ENCODE measurements at places on chromosomes 11 and 22.

DNA sequence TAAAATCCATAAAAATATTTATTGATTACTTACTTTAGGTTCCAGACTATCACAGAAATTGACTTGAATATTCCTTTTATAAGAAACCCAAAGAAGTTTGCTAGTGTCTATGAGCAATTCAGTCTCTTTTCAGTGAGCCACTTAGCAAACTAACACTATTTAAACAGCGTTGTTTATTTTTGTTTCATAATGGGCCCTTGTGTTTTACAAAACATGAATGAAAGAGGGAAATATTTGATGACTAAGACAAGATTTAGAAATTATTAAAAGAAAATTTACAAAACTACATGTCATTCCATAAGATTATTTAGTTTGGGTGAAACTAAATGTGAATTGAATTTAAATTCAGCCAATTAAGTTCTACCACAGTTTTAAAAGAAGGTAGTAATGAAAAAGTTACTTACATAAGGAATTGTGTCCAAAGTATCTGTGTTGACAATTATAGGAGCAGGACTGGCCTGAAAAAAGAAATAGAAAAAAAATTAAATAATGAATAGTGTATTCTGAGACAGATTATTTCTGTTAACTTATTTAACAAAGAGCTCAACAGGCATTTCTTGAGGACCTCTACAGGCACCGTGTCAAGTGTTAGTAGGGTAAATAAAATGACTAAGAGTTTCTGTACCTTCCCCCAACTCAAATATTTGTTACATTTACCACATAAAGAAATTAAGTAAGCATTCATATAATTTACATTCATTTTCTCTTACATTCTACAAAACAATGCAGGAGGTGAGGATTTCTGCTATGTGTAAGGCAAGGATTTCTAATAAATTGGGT, 964.9 kb upstream of the CCDC90B start:
- no peak for DNase-seq

- no peak for DNase-seq
These were observed 13.9 kb downstream of the RBM4B start for GRCh38 chr11:66663741-66664296.

DNA sequence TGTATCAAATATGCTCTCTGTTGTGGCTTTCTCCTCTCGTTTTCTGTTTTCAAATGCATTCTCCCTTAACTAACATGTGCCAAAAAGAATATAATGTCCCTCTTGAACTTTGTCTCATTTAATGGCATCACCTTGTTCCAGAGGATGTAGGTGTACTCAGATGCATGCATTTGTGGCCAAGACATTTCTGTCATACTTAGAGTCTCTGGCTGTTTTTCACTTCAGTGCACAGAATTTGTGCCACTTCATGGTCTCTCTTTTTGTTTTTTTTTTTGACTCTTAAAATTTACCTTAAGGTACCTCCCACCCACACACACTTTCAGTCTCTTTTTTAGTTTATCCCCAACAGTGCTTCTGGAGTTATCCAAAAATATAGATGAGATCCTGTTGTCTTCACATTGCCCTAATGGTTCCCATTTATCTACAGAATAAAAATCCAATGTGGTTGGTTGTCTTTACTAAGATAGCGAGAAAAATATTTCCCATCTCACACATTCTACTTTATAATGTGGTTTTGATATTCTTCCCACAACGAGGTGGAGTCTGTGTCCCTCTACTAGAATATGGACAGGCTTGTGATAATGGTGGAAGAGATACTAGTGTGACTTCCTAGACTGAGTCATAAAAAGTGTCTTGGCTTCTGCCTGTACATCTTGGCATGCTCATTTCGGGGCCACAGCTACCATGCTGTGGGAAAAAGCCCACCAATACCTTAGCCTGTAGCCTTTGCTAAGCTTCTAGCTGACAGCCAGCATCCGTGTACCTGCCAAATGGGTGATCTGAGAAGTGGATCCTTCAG, 125.8 kb downstream of the DDX10 start:
- no peak for DNase-seq

GRCh38 chr22:50060441-50061140, 2.5 kb upstream of the TTLL8 start:
- no peak for DNase-seq

DNA sequence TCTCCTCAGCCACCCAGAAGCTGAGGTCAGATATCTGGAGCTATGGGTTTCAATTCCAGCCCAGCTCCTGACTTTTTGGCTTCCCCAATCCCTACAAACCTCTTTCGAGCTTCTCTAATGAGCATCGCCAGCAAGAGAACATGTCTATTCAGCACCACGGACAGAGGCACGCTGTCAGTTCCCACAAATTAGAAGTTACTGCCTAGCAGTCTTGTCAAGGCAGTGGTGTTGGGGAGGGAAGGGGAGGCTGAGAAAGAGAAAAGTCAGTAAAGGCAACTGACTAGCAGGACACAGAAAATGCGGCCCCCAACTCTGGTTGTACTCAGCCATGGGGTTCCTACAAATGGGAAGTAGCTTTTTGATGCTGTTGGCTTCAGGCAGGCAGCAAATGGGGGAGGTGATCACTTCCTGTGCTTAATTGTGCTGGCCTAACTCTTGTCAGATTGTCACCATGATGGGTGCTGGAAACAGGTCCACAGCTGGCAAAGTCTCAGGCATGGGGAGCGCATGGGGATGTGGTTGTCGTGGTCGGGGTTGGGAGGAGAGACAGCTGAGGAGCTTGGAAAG, 205.9 kb downstream of the ST3GAL4 start:
- no peak for DNase-seq

Measured in HCT116 (cell line).